ENCODE measurements at places on chromosomes 7 and 10.

DNA sequence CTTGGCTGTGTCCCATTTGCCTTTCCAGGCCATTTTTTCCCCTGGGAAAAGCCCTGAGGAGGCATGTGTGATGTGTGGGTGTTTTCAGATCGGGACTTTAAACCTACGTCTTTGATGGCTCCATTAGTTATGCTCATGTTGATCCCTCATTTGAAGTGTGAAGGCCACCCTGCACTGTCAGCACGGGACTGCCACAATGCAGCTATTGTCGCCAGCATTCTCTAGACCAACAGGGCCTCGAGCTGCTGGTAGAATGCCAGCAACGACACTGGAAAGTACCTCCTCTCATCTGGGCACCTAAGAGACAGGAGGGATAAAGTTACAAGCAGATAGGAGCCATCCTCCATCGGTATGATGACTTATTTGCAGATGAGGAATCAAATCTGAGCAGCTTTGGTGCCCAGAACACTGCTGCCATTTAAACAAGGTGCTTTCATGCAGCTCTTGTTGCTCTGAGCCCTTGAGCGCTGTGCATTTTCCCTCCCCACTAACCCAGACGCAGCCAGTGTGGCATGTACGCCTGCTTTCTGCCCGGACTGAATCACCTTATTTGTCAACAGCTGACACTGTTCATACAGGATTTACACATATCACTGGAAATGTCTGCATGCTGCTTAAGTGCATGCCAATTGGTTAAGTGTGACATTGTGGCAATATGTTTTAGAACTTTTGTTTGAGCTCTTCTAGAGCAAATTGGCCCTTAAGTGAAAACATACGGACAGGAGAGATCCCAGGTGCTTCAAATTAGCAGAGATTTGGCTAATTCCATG is 175.0 kb upstream of the PITRM1 start:
- no peak for DNase-seq

DNA sequence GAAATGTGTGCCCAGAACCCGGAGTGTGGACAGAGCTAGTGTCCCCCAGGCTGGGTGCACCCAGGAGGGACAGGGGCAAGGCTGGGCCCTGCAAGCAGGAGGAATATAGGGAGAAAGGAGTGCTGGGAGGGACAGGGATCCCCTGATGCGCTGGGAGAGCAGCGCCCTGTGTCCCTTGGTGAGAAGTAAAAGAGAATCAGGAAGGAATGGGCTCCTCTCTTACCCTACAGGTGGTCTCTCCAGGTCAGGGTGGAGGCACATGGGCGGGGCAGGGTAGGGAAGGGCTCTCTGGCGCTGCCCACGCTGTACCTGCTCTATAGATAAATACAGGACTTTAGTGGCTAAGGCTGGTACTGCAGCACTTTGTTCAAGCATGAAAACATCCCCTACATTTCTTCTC is 753.8 kb downstream of the GRID1 start:
- no peak for DNase-seq

GRCh38 chr10:132572545-132572937 is 35.0 kb downstream of the INPP5A start:
- DNase-seq, result no peak

- DNase-seq, result no peak
Observed at GRCh38 chr10:11180228-11180627, 162.6 kb downstream of the CELF2 start.

DNA sequence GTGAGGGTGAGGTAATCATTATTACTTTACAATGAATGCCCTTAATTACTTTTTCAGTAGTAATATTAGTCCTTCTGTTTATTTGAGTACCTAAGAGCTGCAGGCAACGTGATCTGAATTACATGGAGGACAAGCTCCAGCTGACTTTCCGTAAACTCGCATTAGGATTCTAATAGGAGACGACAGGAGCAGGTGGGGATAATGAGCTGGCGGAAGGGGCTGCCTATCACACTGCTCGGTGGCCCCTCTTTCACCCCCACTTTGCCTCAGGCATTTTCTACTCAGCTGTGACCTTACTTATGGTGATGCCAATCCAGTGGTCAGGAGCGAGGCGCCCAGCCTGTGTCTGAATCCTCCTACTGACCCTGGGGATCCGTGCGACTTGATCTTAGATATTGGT is at the start of gene C7orf33:
TSS of gene C7orf33 (plus strand) at position 296 of the 400 bp plus-strand sequence. CDS start 160 bp downstream, outside the sequence.
- no peak for DNase-seq

GRCh38 chr7:74476626-74477025 is 22.9 kb downstream of the GTF2IRD1 start:
- no peak for DNase-seq

GRCh38 chr7:150934045-150934766 is 43.9 kb downstream of the KCNH2 start:
- no peak for DNase-seq

DNA sequence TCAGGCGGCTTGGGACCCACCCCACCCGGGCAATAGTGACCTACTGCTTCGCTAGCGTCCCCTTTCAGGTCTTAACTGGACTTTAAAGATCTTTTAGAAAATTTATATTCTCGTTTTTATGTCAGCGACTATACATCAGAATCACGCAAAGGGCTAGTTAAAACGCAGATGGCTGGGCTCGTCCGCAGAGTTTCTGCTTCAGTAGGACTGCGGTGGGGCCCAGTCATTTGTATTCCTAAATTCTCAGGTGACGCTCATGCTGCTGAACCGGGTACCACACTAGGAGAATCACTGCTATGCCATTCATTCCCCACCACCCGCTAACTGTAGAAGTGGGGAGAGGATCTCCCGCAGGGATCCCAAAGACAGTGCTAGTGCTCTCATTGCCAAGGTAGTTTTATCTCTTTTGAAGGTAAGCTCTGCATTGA is 12.0 kb upstream of the SP8 start:
- DNase-seq, result peak; percentile 53

Data from right kidney (tissue), 9 donors.